ENCODE measurements at places on chromosomes 4 and X. TPM values are rescaled to one million over a fixed set of nuclear protein-coding genes. Genes with fewer than 3 reads are reported as not detected.

TSPAN7 gene
- total RNA-seq = 7.2 TPM

PARM1 gene
- 9.4 TPM for total RNA-seq

KIAA1210 gene
- total RNA-seq = not detected

SOWAHD gene
- 3.8 TPM for total RNA-seq

DUSP21 gene
- total RNA-seq = not detected

COX18 gene
- total RNA-seq = 44.7 TPM

ALPK1 gene
- 0.49 TPM for total RNA-seq

PHOX2B gene
- not detected for total RNA-seq

F11 gene
- total RNA-seq = 2.1 TPM

CHRNA9 gene
- total RNA-seq = 5.7 TPM

SYP gene
- total RNA-seq = 9.1 TPM

SSX4B gene
- total RNA-seq = 0.19 TPM

GLRA3 gene
- total RNA-seq = not detected

LAMP2 gene
- 40.9 TPM for total RNA-seq

ATP2B3 gene
- total RNA-seq = 0.54 TPM

PRDM8 gene
- not detected for total RNA-seq

VCX3A gene
- total RNA-seq = not detected
